ENCODE measurements at places on chromosomes 6 and 20. TPM values are rescaled to one million over a fixed set of nuclear protein-coding genes. Genes with fewer than 3 reads are reported as not detected.

Gene PROCR
- 148 TPM for total RNA-seq

Gene APMAP
- total RNA-seq: 190 TPM

Gene TFB1M
- 8.7 TPM for total RNA-seq

Gene KCNG1
- total RNA-seq: 52.5 TPM

Gene LY6G6F
- not detected for total RNA-seq

Gene SLC32A1
- not detected for total RNA-seq
